ENCODE measurements at places on chromosomes 7 and 10. TPM values are rescaled to one million over a fixed set of nuclear protein-coding genes. Genes with fewer than 3 reads are reported as not detected.

Gene RAMP3
- 13.2 TPM for polyA plus RNA-seq

Gene FAM25A
- not detected for polyA plus RNA-seq

Gene EBLN1
- polyA plus RNA-seq = not detected

Gene CACNB2
- 2.9 TPM for polyA plus RNA-seq

Gene CCL24
- polyA plus RNA-seq = 1.4 TPM

Gene STAG3
- 8.9 TPM for polyA plus RNA-seq
